Retinal pigment epithelial cell (primary cell): ENCODE measurements at places on chromosomes 2 and 18.

- DNase-seq = no peak
Observed at GRCh38 chr2:232028631-232029030, 67.1 kb downstream of the DIS3L2 start.

DNA sequence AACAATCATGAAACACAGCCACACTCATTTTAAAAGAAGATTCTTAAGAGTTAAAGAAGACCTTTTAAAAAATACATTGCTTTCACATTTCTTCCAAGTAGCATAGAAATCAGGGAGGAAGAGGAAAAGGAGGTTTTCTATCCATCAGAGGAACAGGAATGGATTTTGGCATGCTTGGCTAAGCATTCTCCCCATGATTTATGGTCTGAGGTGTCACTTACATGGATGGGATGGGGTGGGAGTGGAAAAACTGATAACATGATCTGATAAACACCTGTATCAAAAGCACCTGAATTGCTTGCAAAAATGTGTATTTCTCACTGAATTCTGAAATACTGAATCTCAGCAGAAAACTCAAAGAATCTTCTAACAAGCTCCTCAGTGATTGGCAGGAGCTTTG lies 265.9 kb downstream of the NRXN1 start:
- DNase-seq = no peak

DNA sequence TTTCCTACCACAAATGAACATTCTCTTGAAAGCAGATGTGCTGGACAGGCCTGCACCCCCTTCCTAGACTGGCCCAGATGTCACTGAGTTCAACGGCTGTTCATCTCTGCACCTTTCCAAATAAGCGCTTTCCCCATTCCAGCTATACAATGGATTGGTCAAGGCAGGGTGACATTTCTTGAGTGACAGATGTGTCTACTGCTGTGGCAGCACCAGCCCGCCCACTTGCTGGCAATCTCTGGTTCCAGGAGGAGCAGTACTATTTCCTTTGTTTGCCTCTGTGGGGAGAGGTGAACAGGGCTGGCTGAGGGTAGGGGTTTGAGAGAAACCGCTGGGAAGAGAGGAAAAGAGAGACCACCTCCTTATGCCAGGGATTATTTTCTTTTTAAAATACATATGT lies 269.5 kb upstream of the POU3F3 start:
- no peak for DNase-seq

GRCh38 chr2:105490204-105490603 lies 91.4 kb upstream of the FHL2 start:
- no peak for DNase-seq

DNA sequence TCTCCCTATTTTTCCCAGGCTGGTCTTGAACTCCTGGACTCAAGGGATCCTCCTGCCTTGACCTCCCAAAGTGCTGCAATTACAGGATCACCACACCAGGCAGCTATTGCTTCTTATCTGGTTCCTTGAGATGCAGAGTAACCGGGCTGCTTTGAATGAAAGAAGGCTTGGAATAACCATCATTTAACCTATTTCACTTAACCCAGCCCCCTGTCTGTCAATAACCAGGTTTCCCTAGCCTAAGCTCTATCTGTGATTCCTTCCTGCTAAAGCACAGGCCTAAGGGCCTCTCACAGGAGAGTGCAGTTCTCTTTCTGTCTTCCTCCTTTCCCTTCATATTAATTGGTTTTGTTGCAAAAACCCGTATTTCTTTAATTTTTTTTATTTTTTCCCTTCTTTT lies 393.5 kb upstream of the RAB12 start:
- DNase-seq = no peak

- no peak for DNase-seq
Observed at GRCh38 chr2:163455815-163456214, 280.0 kb downstream of the FIGN start.

- DNase-seq = no peak
Observed at GRCh38 chr2:10688921-10689807, 611 bp downstream of the NOL10 start.
